Activated CD8-positive, alpha-beta memory T cell treated with anti-CD3 and anti-CD28 coated beads for 24 hours (primary cell): ENCODE measurements at places on chromosomes 6 and 20.
A peak's percentile ranks its signal among the peaks of the same experiment; 100 is the strongest.

GRCh38 chr6:167136376-167136775 lies 13.5 kb downstream of the CCR6 start:
- peak; percentile 51 for DNase-seq

DNA sequence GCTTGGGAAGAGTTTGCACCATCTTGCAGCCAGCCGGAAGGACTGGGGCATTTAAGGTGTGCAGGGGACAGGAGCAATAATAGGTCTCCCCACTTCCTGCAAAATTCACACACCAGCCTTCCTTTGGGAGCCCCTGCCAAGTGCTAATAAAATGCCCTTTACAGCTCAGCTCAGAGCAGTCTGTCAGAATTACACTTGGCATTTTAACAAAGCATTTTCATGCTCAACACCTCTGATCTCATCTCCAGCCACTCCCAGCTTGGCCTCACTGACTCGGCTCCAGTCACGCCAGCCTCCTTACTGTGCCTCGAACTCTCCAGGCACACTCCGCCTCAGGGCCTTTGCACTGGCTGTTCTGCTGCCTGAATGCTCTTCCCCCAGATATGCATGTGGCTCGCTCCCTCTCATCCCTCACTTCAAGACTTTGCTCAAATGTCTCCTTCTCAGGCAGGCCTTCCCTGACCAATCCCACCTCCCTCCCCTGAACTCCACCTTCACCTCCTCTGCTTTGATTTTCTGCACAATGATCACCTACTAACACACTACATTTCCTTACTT lies 43.7 kb downstream of the GRM4 start:
- DNase-seq = no peak

- DNase-seq = no peak
Observed at GRCh38 chr6:74734901-74735300, 471.0 kb downstream of the COL12A1 start.

- no peak for DNase-seq
Observed at GRCh38 chr20:17928211-17928611, 40.4 kb downstream of the SNX5 start.

DNA sequence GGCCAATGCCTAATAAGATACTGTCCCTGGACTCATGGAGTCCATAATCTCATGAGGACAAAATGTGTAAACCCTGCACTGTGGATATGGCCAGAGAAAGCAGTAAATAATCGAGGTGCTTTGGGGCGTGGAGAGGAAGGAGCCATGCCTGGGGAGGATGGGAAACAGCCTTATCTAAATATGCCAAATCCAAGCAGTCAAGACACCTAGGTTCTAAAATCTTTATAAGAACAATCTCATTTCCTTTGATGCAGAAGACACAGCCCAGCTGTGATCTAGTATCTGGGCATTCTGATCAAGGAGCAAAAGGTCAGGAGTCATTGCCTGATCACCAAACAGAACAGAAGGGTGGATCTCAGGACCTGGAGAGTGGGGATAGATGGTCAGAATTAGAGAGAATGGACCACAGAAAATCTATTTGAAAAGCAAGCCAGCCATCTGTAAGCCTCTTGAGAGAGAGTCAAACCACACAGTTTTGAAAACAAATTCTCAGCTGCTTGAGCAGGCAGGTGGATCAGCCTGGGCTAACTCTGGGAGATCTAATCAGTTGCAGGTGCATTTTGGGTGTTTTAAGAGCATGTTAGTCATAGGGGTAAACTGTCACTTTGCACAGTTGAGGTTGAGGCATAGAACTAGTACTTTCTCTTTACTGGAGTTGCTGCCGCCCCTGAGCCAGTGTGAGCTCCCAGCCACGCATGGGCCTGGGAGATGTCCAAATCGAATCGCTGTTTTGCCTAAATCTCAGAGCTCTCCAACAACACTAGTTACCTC lies 130.8 kb upstream of the TNFAIP3 start:
- DNase-seq = no peak
